EL (cell line): ENCODE measurements at places on chromosomes 12 and 14.

GRCh38 chr14:99769799-99770198 is 23.4 kb upstream of the EML1 start:
- no peak for DNase-seq

GRCh38 chr12:122726080-122726558 is 4.5 kb downstream of the HCAR1 start:
- DNase-seq = no peak

DNA sequence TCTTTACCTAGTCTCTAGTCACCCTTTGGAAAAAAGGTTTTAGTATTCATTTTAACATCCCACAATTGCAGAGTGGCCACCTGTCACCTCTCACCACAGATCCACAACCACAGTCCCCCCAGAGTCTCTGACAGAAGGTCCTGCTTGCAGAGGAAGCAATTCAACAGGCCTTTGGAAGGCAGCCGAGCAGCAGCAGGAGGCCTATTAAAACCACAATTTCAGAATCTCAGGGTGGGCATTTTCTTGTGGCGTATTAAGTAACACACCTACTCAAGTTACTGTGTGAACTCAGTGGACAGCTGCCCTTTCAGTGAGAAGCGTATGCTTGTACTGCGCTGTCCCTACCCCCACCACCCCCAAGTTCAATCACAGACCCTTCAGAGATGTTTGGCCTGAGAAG is 234.0 kb upstream of the HMGA2 start:
- no peak for DNase-seq

- DNase-seq = peak; percentile 79
These were observed 1.9 kb downstream of the DUSP16 start for GRCh38 chr12:12560587-12561370.

DNA sequence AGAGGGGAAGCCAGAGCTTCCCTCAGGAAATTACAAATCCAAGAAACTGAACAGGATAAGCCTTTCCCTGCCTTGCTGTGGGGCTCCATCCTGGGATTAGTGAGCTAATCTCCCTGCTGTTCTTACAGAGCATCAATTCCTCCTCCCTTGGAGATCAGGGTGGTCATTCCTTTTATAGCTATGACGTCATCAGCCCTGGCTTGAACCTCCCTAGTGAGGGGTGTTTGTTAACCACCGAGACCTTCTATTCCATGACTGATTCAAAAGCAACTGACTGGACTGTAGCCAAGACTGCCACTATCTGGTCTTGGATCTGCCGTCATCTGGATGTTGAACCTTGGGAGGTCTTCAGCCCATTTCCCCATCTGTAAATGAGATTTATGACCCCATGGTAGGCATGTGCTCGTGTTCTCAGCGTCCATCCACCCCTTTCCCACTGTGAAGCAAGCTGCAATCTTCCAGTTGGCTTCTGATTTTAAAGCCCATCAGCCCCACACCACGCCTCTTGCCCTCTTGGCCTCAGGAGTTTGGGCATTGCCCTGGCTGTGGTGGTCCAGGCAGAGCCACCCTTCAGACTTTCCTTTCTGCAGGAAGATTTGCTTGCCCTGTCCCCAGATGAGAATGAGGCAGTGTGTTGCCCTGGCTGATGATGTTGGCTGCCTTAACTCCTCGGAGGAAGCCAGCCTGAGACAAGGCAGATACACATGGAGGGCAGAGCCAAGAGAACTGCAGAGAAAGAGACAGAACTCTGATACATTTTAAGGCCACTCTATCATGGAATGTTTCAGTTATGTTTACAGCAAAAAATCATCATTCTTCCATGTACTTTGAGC is 59.6 kb upstream of the ACTN1 start:
- DNase-seq = peak; percentile 95

GRCh38 chr14:65279958-65280357 is 132.6 kb upstream of the FUT8 start:
- DNase-seq = no peak

- DNase-seq = peak; percentile 99
These were observed 2.0 kb upstream of the GAPDH start for GRCh38 chr12:6532051-6532926.

DNA sequence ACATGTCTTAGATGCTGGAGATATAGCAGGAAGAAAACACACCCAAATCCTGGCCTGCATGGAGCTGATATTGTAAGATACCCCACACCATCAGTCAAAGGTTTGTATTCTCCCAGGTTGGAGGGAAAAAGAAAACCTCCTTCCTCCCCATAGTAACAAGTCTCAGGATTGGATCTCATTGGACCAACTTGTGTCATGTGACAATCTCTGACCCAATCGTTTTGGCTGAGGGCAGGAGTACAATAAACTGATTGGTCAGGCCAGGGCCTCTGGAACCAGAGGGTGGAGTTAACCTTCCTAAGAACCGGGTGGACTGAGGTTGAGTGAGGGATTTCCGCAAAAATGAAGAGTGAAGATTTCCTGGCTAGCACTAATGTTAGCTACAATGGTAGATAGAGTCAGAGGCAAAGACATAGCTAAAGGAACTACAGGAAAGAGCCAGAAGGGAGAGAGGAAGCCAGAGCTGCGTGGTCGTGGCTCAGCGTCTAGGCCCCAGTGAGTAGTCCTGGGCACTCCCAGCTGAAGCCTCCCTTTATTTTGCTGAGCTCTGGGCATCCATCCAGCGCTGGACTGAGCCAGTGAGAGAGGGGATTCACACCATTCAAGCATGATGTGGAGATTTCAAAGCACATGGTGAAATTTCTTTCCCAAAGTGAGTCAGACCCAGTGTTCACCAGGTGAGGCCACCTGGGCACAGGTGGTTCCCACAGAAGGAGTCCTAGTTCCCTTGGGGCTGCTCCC is 219.9 kb downstream of the AACS start:
- DNase-seq = no peak

DNA sequence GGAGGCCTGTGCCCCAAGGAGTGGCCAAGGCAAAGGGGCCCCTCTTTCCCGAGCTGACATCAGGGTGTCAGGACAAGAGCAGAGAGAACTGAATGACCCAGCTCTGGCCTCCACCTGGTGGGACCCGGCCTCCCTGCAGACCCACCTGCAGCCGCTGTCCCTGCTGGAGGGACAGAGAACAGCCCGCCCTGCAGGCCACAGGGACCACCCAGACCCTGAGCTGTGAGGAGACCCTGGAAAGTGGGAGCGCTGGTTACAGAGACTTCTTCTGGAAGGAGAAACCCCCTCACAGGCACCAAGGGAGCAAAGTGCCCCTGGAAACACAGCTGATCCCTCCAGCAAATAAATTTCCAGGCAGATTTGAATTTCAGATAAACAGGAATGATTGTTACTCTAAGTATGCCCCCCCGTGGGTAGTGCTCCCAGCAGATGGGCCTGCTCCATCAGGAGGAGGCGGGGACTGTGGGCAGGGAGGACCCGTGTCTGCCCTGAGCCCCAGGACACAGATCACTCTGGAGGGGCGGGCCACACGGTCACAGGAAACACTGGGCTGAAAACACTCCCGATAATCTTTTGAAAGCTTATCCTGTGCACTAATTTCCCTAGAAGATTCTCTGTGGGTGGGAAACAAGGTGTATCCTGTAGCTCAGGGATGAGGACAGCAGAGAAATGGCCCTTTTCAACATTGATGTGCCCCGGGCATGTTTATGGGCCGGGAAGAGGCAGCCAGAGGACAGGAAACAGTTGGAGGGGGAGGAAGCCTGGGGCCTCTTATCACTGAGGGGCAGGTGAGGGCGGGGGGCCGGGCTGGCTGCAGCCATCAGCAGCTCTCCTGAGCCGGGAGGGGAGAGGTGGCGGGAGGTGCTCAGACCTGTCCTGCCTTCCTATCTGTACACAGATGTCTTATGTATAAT is 276.0 kb downstream of the ADGRD1 start:
- DNase-seq = no peak

- DNase-seq = no peak
These were observed 64.6 kb downstream of the CCDC88C start for GRCh38 chr14:91352728-91353692.

GRCh38 chr12:92912052-92912451 is 17.0 kb downstream of the EEA1 start:
- peak; percentile 20 for DNase-seq

DNA sequence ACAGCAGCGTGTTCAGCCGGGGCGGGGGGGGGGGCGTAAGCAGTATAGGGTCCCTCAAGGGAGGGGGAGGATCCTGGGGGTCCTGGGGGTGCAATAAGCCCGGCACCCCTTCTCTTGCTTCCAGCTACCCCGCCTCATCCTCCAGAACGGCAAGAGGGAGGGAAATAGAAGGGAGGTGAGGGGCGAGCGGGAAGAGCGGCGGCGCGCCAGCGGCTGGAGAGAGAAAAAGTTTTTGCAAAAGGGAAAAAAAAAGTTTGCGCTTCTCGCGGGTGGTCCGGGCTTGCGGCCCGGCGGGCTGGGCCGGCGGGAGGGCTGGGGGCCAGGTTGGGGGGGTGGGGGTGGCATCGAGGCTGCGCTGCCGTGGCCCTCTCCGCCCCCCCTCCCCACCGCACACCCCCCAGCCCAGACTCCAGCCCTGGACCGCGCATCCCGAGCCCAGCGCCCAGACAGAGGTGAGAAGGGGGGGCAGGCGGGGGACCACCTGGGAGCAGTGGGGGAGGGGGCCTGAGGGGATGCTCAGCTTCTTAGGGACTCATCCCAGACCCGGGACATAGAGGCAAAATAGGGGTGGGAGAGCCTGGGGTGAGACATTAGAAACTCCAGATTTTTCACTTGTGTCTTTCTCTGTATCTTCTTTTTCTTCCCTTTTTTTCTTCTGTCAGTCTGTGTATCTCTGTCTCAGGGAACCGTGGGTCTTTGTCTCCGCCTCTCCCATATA is at the start of gene GLI1:
TSS of gene GLI1 (plus strand) at position 36 of the 718 bp plus-strand sequence. CDS start 3,907 bp downstream, outside the sequence.
- DNase-seq = peak; percentile 36

DNA sequence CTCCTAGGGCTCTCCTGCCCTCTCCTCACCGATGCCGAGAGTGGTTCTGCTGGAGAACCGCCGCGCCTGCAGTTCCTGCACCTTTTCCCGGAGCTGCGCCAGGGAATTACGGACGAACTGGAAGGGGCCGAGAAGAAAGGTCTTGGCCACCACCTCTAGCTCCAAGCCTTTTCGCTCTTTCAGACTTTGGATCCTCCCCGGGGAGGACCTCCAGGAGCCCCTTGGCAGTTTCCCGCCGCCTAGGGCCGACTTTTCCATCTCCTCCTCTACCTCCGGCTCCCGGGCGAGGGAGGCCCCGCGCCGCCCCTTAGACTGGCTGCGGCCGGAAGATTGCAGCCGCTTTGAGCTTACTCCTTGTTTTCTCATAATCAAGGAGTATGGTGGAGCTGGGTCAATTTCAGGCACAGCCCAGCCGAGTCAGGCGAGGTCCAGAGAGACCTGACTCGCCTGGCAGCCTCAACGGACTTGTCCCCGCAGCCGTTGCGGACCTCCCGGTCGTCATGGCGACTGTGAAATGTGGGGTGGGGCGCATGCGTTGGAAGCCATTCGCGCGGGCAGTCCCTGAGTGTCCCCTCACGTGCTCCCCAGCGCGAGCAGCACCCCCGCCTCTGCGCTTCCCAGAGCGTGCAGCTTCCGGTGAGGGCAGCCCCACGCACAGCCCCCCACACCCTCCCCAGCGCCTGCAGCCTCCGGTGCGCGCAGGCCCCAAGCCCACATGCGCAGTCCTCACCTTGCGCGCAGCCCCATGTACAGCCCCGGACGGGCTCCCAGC is at the start of gene DPY19L2:
TSS of gene DPY19L2 (minus strand) at position 466 of the 772 bp plus-strand sequence. CDS start at position 366, 100 bp downstream.
- DNase-seq = peak; percentile 88

GRCh38 chr12:26798023-26798422 is 35.0 kb downstream of the ITPR2 start:
- no peak for DNase-seq

- peak; percentile 74 for DNase-seq
These were observed 3.0 kb downstream of the SSTR1 start for GRCh38 chr14:38210587-38211216.

- no peak for DNase-seq
These were observed 55.6 kb downstream of the FRMD6 start for GRCh38 chr14:51707327-51707726.

GRCh38 chr12:124663771-124664366 is 96.5 kb upstream of the NCOR2 start:
- no peak for DNase-seq

GRCh38 chr12:58435647-58436046 is 484.7 kb downstream of the LRIG3 start:
- DNase-seq = no peak

DNA sequence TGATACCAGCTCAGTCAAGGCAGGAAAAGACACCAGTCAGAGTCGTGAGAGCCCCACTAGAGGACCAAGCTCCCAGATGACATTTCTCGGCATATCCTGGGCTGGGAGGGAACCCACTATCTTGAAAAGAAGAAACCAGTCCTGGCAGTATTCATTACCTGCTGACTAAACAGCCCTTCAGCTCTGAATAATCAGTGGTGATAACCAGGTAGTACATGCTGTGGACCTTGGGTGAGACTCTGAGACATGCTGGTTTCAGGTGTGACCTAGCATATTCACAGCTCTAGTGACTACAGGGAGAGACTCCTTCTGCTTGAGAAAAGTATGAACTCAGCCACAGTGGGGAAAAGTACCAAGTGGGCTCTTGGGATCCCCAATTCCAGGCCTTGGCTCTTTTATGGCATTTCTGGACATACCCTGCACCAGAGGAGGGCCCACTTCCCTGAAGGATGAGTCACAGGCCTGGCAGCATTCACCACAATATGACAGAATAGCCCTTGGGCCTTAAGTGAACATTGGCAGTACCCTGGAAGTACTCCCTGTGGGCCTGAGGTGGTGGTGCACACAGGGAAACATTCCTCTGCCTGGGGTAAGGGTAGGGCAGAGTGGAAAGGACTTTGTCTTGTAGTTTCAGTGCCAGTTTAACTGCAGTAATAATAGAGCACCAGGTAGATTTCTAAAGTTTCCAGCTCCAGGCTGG is 82.6 kb upstream of the SLC38A4 start:
- peak; percentile 85 for DNase-seq

DNA sequence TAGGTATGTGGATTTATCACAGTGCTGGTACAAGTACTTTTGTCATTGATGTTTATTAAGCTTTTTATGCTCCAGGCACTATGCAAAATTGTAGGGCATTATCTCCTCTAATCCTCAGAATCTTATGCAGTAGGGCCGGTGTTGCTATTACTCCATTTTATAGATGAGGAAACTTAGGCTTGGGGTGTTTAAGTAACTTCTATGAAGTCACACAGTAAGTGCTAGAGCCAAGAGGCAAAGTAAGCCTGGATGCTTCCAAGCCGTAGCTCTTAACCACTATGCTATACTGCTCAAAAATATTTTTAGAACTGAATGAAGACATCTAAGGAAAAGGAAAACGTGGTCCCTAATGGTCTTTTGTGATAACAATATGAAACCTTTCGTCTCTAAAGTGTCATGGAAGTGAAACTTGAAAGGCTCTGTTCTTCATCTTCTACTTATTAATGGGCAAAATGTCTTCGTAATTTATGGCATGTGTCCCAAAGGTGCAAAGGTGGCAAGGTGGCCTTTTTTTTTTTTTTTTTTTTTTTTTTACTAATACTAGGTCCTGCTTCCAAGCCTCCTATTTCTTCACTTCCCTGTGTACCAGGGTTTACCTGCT is 85.2 kb downstream of the ETV6 start:
- no peak for DNase-seq
